Stimulated activated CD8-positive, alpha-beta memory T cell treated with anti-CD3 and anti-CD28 coated beads, Interleukin-15, amount 100 ng/mL, for 24 hours (primary cell): ENCODE measurements at places on chromosomes 4 and X.

GRCh38 chrX:115251458-115252233 is 17.8 kb upstream of the LRCH2 start:
- DNase-seq: no peak

- DNase-seq: no peak
Measured at GRCh38 chr4:14650127-14650526, 352.2 kb upstream of the CPEB2 start.

DNA sequence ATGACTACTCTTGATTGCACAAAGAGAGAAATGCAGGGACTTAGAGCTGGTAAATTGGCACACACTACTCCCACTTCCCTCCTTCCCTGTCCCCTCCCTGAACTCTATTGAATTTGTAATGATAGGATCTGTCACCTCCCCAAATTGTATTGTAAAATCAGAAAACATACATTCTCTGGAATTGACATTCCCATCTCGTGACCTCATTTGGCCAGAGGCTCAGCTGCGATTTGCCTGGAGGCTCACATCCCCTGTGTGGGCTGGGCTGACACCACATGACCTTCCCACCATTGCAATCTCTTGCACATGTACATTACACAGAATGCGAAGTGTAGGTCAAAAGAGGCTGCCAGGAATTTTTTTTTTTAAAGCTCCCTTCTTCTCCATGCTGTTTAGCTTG is 172.1 kb downstream of the MID1IP1 start:
- DNase-seq: no peak

- DNase-seq: no peak
Measured at GRCh38 chr4:110170861-110171260, 27.6 kb downstream of the ELOVL6 start.

DNA sequence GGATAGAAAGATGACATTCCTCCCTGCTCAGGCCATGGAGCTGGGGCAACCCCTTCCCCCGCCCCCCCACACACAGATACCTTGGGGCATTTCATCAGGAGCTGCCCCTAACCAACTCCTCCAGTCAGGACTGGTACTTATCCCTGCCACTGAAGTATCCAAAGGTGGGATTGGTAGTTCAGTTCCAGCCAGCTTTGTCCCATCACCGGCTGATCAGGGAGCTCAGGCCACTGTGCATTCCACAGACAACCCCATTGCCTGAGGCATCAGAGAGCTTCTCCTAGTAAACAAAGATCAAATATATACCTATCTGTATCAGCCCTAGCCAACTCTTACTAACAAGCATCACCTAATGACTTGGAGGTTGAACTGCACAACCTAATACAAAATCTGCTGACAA is 218.2 kb upstream of the FMR1 start:
- DNase-seq: no peak

DNA sequence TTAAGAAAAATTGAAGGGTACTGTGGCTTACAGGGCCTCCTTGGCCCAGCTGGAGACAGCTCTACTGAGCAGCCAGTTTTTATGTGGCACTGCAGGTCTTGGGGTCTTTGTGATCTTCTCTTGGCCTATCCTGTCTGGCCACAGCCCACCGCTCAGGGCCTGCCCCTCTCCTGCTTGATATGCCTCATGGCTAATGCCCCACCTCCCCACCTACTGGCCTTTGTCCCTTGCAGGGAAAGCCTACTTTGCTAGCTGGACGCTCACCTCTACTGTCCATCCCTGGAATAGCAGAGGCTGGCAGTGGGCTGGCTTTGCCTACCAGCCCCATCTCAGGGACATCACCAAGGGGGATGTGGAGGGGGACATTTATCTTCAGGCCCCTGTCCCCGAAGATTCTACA is 134.1 kb downstream of the PJA1 start:
- DNase-seq: no peak

- no peak for DNase-seq
Measured at GRCh38 chr4:141180991-141181761, 39.5 kb upstream of the ZNF330 start.

- no peak for DNase-seq
Measured at GRCh38 chr4:15132739-15133138, 130.5 kb downstream of the CPEB2 start.

- DNase-seq: no peak
Measured at GRCh38 chrX:41468647-41469323, 21.6 kb downstream of the NYX start.

- no peak for DNase-seq
Measured at GRCh38 chr4:68180849-68181526, 51.3 kb upstream of the TMPRSS11F start.

GRCh38 chr4:57363346-57363745 is 253.2 kb upstream of the IGFBP7 start:
- no peak for DNase-seq
